ENCODE measurements at places on chromosomes 13 and 19.

DNA sequence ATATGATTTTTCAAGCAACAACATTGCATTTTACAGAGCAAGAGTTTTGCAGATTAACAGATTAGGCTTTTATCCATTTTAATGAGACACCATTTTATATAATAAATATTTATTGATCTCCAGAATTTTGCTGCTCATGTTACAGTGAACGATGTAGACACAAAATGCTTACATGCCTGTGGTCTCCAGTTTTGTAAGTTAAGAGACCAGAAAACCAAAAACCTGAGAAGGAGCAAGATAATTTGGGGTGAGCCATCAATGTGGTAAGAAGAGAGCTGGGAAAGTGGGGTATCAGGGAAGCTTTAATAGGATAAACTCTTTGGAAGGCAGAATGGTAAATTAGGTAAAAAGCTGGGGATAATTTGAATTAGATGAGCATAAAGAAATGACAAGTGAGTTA, 2100.5 kb upstream of the PCDH20 start:
- DNase-seq = peak; percentile 44

- DNase-seq = no peak
Measured at GRCh38 chr19:5953680-5954213, 24.2 kb downstream of the RANBP3 start.

DNA sequence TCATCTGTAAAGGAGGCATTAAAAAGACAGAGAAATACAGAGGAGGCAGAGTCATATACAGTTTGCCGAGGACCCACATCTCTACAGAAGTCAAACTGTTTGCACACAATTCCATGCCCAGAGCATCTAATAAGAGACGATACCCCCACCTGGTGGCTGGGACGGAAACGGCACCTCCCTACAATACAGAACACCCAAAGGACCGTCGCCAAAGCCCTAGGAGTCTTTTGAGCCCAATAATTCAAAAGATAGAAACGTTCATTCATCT, 703 bp upstream of the PLEKHG2 start:
- peak; percentile 85 for DNase-seq

DNA sequence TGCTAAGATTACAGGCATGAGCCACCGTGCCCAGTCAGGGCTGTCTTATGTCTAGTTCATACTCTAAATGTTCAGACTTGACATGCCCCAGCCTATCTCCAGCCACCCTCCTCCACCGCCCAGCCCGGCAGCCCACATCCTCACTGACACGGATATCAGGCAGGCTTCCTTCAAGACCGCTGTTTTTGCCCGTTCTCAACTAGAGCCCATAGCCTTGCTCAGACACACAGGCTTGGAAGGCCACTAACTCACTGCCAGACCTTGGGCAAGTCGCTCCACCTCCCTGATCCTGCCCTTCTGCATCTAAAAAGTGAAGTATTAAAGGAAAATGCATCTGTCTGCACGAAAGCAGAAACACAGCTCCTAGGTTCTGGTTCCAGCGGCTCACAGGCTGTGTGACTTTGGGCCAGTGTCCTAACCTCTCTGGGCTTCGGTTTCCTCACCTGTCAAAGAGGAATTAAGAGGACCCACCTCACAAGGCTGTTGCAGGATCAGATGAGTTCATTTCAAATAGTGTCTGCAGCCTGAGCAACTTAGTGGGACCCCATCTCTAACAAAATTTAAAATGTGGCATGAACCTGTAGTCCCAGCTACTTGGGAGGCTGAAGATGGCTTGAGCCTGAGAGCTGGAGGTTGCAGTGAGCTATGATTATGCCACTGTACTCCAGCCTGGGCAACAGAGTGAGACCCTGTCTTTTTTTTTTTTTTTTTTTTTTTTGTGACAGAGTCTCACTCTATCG, 14.5 kb upstream of the CERS4 start:
- no peak for DNase-seq

DNA sequence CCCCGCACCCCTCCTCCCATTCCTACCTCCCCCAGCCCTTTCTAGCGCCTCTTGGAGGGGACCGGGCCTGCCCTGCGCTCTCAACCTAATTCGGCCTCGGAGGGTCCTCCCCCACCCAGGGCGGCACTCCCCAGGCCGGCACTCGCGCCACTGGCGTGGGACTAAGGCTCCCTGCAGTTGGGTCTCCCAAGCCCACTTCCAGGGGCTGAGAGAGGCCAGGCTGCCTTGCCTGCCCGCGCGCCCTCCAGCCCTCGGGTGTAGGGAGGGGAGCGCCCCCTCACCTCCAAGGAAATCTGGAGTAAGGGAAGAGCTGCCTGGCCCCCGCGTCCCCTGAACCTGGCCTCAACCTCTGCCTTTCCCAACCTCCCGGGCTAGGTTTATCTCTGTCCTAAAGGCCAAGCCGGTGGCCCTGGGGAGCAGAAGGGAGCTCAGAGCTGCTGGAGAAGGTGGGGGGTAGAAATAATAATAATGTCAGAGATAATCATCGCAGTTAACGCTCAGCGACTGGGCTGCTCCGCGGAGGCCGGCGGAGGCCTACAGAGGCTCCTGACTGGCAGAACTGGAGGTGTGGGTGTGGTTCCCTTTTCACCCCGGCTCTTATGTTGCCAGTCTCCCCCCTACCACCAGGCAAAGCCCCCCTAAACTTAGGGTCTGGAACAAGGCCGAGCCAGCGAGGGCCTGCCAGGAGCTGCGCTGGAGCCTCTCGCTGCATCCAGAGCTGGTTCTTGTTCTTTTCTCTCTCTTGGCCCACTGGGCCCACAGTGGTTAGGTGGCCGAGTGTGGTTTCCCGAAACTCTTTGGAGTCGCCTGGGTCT, 9.6 kb downstream of the ZIC2 start:
- no peak for DNase-seq

- no peak for DNase-seq
Measured at GRCh38 chr13:93723316-93723715, 496.7 kb downstream of the GPC6 start.

GRCh38 chr19:6228551-6229215, 51.1 kb downstream of the MLLT1 start:
- DNase-seq = no peak

DNA sequence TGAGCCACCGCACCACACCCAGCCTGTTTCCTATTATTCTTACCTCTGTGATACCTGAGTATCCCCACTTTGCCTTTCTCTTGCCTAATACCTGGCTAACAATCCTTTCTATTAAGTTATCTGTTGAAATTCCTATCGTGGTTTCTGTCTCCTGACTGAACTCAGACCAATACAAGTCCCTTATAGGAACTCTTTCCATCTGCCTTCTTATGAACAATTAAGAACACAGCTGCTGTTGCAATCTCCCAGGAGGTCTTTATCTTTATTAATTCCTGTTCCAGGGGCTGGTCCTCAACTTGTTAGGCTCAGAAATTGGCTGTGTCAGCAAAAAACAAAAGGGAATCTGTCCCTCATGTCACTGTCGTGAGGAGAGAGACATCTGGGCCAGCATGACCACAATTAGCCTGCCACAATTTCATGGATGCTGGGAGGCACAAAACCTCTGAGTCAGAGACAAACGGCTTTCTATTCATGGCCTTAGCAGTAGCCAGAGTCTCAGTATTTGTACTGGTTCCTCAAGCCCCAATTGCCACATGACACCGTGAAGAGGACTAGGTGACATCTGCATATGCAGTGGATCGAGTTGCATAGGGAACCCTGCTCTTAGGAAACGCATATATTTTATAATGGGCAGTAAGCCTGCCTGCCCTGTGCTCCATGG, 58.2 kb downstream of the NUFIP1 start:
- no peak for DNase-seq

GRCh38 chr13:78806457-78806856, 147.5 kb upstream of the OBI1 start:
- DNase-seq = no peak

DNA sequence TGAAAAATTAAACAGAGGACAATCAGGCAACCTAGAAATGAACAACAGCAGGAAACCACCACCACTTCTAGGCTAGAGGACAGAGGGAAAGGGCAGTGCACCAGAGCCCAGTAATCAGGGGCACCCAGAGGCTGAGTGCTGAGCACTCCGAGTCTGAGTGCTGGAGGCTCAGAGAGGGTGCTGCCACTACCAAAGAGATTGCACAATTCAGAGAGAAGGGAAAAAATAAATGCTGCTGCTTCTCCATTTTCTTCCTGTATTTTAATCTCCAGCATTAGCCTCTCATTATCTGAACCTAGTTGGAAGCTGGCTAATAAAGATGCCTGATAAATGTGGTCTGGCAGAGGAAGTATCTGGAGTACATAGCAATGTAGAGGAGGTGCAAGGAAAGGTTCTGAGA, 11.8 kb upstream of the ZNF175 start:
- no peak for DNase-seq

DNA sequence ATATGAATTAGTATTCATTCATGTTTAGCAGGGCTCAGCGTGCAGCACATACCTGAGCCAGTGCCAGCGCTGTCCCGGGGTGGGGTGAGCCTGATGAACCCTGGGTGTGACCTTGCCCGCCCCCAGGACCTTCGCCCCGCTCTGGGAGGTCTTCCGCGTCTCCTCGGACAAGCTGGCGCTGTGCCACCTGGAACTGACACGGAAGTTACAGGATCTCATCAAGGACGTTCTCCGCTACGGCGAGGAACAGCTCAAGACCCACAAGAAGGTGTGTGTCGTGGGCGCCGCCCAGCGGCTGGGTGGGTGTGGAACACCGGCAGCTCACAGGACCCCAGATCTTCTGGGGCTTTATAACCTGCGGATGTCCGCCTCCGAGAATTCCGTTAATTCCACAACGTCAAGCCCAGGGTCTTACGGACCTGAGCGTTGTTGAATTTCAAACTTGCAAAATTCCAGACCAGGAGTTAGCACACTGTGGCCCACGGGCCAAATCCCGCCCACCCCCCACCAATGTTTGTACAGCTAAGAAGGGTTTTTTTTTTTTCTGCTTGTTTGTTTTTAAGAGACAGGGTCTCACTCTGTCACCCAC, 15.4 kb downstream of the FCHO1 start:
- DNase-seq = peak; percentile 36

DNA sequence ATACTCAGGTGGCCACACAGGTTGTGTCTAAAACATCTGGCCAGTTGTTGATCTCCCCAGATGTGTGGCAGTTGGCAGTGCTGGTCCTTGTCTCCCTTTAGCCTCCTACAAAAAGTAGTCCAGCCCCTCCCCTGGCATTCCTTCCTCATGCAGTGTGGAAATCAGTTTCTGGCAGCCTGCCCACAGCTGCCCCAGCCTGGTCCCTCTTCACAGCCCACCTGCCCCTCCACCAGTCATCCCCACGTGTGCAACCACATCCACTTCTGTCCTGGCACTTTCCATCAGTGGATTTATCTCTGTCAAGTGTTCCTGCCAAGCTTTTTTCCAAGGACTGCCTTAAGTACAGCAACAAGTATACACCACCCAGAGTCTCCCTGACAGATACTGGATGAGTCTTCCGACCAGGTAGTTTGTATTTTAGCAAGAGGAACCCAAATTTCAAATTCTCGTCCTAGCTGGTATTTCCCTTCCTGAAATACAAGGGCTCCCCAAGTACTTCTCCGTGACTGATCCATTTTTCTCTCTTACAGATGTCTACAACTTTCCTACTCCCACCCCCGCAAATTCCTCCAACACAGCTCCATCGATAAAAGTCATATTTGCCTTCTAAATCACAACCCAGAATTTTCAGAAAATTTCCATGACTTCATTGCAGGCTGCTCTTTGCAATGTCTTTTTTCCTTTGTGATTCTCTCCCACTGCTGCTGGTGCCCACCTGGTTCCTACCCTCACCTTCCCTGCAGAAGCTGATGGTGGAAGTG, 313.5 kb downstream of the FOXO1 start:
- no peak for DNase-seq

DNA sequence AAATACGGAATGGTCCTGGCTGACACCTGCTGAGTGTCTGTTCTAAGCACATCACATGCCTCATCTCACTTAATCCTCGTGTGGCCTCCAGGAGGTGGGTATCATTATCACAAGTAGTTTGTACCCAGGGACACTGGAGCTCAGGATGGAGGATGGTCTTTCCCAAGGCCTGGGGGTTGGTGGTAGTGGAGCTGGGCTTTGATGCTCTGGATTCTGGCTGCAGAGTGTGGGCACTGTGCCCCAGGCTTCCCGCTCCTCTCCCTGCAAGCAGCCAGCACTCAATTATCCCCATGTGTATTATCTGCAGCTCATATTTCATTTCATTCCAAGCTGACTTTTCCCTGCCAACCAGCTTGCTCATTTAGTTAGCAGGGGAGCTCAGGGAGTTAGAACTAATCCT, 52.1 kb downstream of the SIAH3 start:
- no peak for DNase-seq

DNA sequence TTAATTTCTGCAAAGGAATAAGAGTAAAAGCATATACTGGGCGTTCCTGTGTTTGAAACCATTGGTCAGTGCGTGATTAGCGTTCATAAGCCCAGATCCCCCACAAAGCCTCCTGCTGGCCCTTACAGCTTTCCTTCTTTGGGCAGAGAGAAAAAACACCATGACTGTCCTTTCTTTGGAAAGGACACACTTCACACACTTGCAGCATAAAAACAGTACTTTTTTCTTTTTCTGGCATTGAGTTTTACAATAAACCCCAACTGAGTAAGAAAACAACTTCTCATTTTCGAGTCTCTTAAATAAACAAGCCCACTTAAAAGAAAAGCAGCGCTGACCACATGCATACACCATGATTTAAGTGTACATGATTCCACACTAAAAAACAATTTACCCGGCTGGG, 35.8 kb downstream of the SMAD9 start:
- DNase-seq = peak; percentile 8

DNA sequence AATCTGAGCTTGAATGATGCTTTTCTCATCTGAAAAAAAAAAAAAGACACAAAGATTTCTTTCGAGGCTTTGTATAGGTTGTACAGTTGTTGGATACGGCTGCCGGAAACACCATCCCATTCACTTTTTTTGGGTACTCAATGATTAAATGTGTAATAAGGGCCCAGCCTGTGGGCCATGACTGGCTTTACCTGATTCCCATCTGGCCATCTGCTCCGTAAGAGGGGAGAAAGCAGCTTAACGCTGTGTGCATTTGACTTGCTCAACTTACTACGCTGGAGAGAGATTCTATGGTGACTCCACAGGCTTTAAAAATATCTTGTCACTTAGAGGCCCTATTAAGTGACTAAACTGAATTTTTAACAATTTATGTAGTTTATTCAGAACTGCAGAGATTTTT, 731 bp downstream of the ZNF558 start:
- no peak for DNase-seq

GRCh38 chr19:49333418-49333805, 1.8 kb upstream of the CD37 start:
- DNase-seq = no peak

All from astrocyte of the cerebellum (primary cell).